PC-3 (cell line): ENCODE measurements at places on chromosomes 7 and 10. TPM values are rescaled to one million over a fixed set of nuclear protein-coding genes. Genes with fewer than 3 reads are reported as not detected.

HERC4 gene
- 57.4 and 74.4 TPM in 2 replicates for total RNA-seq

- no peak for DNase-seq
Measured at GRCh38 chr7:41491883-41492471, 210.9 kb downstream of the INHBA start.

GRCh38 chr10:102231357-102232318 lies 5.5 kb downstream of the ELOVL3 start:
- peak; percentile 52 for DNase-seq

ASB4 gene
- total RNA-seq: not detected in 2 replicates

TMEM176A gene
- total RNA-seq: not detected in 2 replicates

CUTC gene
- total RNA-seq: 10.2 and 14.5 TPM in 2 replicates

DNA sequence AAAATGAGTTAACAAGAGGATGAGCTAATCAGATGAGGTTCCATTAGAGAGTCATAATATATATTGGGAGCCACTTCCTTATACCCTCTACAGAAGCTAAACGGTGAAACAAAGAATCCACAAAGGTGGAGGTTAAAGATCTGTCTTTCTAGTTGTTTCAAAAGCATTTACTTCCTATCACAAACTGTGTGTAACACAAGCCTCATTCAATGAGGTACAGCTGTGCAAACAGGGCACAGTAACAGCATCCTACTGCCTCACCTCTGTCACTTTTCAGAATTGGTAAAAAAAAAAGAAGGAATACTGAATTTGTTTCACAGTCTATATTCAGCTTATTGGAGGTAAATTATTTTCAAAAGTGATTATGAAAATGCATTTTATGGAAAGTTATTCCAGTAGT lies 128.7 kb downstream of the AGMO start:
- no peak for DNase-seq

POLR1F gene
- 19.8 and 22.3 TPM in 2 replicates for total RNA-seq

GDF2 gene
- total RNA-seq: not detected in 2 replicates

GRCh38 chr10:114694062-114694461 lies 36.0 kb upstream of the ABLIM1 start:
- peak; percentile 26 for DNase-seq

GRCh38 chr7:6636741-6637543 lies at the start of gene ZNF316:
TSS of gene ZNF316 (plus strand) at chr7:6637318. CDS start at chr7:6642410, 5,092 bp downstream.
- DNase-seq: peak; percentile 35

DNA sequence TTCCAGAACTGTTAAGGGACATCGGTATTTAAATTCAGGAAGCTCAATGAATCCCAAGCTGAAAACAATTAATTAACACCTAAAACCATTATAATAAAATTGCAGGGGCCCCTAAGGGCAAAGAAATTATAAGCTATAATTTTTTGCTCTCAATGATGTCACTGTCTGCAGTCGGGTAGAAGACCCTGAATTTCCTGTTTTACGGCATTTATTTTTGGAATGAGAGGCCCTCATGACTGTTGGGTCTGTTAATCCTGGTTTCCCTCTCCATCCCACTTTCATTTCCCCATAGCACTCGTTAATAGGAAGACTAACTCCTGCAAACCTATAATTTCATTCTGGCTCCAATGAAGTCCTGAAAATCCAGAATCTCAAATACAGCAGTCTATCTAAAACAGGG lies 25.8 kb upstream of the GPR37 start:
- DNase-seq: peak; percentile 48

DNA sequence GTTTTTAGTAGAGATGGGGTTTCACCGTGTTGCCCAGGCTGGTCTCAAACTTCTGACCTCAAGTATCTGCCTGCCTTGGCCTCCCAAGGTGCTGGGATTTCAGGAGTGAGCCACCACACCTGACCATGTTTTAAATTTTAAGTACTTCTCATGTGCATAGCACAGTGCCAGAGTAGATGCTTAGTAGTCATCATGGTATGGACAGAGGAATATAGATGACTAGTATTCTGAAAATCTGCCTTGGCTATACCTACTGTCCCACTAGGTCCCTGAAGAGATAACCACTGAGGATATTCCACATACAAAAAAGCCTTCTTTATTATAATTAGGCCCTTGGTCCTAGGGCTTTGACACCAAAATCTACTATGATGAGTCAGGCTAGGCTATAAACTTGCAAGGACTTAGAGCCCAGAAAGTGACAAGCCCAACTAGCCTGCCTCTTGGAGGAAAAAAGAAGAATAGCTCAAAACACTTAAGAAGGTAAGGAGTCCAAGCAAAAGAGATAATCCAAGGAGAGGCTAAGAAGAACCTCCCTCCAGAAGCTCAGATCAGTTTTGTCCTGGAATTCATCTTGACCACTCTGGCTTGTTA lies 34.0 kb downstream of the LUC7L2 start:
- no peak for DNase-seq

FLNC gene
- total RNA-seq: 88.7 and 121 TPM in 2 replicates

GRCh38 chr10:119407254-119407777 lies 135.2 kb downstream of the RGS10 start:
- DNase-seq: no peak

- DNase-seq: no peak
Measured at GRCh38 chr10:69421611-69422308, 5.0 kb upstream of the TACR2 start.

CYP2C19 gene
- not detected in 2 replicates for total RNA-seq

CRPPA gene
- 0.75 and 1.2 TPM in 2 replicates for total RNA-seq

- no peak for DNase-seq
Measured at GRCh38 chr7:24963218-24963617, 16.8 kb downstream of the OSBPL3 start.

DNA sequence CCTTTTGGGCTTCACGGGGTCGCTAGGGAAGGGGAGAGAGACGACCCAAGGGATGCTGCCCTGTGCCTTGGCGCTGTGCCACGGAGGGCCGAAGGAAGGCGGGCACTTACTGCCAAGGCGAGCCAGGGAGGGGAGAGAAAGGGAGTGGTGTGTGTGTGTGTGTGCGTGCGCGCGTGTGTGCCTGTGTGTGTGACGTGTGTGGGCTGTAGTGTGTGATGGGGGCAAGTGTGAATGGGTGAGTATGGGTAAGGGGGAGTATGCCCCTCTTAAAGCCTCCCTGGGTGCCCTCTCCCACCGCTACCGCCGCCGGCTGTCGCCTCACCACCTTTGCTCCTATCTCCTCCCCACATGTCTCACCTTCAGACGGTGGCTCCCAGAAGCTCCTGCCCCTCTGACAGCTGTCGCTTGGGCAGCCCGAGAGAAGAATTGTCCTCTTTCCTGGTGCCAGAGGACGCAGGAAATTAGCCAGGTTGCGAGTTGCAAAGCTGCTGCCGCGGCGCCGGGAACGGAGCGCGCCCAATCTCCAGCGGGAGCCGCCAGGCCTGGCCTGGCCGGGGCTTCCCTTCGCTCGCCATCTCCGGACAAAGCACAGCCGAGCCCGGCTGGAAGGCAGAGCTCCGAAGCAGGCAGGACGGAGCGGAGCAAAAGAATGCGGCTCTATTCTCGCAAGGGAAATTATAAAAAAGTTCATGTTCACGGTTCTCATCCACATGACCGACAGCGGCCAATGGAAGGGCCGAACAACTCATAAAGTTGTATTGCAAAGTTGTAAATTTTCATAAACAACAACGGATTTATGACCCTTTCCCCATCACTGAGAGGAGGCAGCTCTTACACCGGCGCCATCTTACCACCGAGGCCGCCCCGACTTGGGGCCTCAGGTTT lies at the start of gene HOXA3:
TSS of gene HOXA3 (minus strand) at position 653 of the 885 bp plus-strand sequence. CDS start 41,943 bp downstream, outside the sequence.
- DNase-seq: peak; percentile 72

GRCh38 chr10:112151524-112152039 lies 32.0 kb downstream of the GPAM start:
- DNase-seq: no peak

DNA sequence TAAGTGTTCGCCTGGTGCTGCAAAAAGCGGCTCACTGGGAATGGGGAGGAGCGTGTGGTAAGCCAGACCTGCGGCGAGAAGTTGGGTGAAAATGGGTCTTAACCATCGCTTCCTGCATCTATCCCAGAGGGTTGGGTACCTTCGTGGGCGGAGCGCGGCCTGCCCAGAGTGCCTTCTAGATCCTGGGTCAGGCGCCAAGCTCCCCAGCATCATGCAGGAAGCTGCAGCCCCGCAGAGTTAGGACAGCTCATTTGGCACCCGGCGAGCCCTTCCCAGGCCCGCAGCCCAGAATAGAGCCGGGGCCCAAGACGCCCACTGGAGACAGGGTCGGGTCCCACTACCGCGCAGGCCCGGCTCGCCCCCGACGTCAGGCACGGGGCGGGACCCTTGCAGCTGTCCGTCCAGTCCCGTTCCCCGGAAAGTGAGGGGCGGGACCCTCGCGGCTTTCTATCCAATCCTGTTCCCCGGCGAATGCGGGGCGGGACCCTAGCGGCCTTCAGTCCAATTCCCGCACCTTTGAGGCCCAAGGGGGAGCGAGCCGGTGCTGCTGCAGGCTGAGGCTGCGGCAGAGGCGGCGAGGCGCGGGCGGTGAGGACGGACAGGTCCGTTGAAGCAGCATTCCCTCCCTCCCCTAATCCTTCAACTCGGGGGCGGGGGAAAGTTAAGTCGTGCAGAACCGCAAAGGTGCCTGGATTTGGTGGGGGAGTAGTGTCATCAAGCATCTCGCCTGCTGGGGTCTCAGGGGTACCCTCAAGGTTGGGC lies at the start of gene CROT:
TSS of gene CROT (plus strand) at position 499 of the 762 bp plus-strand sequence. CDS start 3,405 bp downstream, outside the sequence.
- peak; percentile 91 for DNase-seq

DNA sequence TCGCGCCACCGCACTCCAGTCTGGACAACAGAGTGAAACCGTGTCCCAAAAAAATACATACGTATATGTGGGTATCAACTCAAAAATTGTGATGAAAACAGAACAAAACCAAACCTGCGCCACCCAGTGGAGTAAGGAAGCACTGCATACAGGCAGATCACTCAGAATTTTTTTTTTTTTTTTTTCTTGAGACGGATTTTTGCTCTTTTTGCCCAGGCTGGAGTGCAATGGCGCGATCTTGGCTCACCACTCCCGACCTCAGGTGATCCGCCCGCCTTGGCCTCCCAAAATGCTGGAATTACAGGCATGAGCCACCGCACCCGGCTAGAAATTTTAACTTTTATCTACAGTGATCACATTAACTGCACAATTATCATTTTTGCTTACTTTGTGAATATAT lies 9.1 kb upstream of the TMEM236 start:
- DNase-seq: peak; percentile 49

SYT15 gene
- total RNA-seq: not detected in 2 replicates

GRCh38 chr10:12299222-12299965 lies 50.0 kb upstream of the CAMK1D start:
- no peak for DNase-seq

DNA sequence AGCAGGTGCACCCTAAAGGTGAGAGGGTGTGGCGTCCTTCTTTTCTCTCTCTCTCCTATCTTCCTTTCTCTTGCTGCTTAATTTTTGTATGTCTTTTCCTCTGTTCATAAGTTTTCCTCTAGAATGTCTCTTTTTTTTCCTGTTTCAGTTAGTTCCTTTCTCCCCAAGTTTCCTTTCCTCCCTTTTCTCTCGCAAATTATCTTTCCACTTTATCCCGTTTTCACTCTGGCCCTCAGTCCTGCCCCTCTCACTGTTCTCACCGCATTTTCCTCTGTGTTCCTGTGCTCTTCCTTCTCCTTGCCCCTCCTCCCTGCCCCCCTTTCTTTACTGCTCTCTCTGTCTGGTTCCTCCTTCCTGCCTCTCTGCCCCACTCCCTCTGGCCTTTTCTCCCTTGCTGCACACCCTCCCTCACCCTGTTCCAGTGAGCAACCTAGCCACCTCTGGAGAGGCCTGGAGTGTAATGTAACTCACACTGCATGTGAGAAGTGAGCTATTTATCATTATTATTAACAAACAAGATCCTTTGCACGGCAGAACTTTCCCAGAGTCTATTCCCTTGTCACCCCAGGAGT lies 158.5 kb downstream of the C10orf105 start:
- DNase-seq: no peak

CCDC172 gene
- total RNA-seq: not detected in 2 replicates

DNA sequence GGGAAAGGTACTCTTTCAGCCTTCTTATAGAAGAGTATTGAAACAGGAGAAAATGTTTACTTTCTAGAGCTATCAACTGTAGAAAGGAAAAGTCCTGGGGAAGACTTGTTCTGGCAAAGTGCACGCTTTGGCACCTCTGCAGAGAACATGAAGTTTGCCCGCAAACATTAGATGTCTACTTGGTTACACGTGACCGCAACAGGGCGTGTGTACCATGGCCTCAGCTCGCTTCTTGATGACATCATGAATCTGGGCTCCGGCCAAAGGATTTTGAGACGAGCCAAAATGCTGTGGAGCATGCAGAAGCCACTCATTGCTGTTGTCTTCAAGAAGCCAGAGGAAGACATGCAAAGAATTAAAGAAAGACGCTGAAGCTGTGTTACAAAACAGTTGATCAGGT lies 8.6 kb upstream of the TAS2R60 start:
- peak; percentile 66 for DNase-seq

KLHDC10 gene
- total RNA-seq: 13.2 and 21.6 TPM in 2 replicates

DNA sequence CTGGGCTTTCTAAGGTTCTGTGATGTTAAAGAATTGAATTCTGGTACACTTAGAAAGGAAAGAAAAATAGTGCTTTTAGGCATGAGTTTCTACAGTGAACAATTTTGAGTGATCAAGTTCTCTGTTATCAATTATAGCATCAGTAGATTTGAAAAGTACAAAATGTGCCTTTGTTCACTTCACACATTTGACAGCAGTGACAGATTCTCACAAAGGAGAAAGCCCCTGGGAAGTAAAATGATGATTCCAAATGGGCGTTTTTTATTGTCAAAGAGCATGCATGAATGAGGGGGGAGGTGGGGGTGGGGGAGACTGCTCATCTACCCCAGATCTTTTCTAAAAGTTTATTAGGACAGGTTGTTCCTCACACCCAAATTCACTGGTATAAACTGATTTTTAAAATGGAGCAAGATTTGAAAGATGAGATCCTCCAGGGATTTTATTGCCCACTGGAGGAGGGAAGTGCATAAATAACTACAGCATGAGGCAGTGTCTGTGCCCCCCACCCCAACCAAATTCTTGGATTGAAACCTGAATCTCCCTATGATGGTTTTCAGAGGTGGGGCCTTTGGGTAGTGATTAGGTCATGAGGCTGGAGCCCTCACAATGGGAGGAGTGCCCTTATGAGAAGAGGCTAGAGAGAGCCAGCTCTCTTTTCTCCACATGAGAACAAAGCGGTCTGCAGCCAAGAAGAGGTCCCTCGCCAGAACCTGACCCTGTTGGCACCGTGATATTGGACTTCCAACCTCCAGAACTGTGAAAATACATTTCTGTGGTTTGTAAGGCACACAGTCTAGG lies 79.5 kb downstream of the AOAH start:
- DNase-seq: no peak

DNA sequence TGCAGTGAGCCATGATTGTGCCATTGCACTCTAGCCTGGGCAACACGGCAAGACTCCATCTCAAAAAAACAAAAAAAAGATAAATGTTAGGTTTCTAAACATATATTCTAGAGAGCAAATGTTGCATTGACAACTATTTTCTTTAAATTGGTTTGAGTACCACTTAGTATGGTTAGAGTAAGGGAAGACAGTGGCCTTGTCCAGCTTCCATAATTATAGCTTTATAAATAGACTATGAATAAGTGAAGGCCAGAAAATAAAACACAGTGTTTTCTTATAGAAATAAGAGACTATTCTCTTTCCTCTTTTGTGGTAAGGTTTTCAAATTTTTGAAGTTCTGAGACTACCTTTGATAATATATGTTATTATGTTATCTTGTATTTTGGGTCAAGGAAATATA lies 50.5 kb downstream of the EXOC4 start:
- no peak for DNase-seq

GRCh38 chr7:145151676-145152075 lies 315.8 kb upstream of the TPK1 start:
- DNase-seq: no peak

UBN2 gene
- 2.2 and 3.7 TPM in 2 replicates for total RNA-seq
